Hematopoietic multipotent progenitor cell (in vitro differentiated cells): ENCODE measurements at places on chromosomes 12 and 14.
A peak's percentile ranks its signal among the peaks of the same experiment; 100 is the strongest.

GRCh38 chr12:128813392-128813791 lies 10.4 kb downstream of the SLC15A4 start:
- no peak for DNase-seq

- DNase-seq: no peak
Observed at GRCh38 chr14:89481196-89481595, 64.2 kb upstream of the FOXN3 start.

DNA sequence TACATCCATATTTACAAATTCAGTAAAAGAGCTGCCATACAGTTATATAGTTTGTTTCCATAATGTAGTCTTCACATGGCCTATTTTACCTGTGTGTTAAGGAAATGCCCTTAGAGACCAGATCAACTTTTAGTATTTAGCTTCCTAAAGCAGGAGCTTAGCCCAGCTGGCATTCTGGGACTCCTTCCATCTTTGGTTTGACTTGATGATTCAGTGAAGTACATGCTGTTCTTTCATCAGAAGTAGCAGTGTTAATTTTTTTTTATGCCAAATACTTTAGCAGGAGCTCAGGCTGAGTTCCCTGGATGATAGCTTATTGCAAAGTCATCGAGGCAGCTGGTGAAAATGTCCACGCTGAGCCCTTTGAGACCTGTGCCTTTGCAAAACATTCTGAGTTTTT lies 101.0 kb downstream of the FOXG1 start:
- DNase-seq: no peak

- DNase-seq: no peak
Observed at GRCh38 chr14:69387311-69387710, 10.8 kb downstream of the ERH start.

- DNase-seq: no peak
Observed at GRCh38 chr14:99889268-99889667, 96.1 kb downstream of the EML1 start.

DNA sequence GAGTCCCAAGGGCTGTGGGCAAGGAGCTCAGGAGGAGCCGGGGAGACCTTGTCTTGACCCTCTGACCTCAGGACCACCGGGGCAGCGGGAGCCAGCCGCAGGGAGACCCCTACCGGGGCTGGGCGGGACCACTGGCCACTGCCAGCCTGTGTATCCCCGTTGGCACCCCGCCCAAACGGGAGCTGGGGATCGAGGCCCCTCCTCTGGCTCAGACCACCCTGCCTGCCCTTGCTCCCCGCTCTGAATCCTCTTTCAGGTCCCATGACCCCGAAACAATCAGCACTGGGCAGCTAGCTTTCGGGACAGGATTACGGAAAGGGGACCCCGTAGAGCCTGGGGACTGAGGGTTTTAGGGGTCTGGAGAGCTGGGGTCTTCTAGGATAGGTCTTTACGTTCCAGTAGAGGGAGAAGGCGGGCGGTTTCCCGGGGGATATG lies 1.3 kb downstream of the GLI1 start:
- DNase-seq: no peak

DNA sequence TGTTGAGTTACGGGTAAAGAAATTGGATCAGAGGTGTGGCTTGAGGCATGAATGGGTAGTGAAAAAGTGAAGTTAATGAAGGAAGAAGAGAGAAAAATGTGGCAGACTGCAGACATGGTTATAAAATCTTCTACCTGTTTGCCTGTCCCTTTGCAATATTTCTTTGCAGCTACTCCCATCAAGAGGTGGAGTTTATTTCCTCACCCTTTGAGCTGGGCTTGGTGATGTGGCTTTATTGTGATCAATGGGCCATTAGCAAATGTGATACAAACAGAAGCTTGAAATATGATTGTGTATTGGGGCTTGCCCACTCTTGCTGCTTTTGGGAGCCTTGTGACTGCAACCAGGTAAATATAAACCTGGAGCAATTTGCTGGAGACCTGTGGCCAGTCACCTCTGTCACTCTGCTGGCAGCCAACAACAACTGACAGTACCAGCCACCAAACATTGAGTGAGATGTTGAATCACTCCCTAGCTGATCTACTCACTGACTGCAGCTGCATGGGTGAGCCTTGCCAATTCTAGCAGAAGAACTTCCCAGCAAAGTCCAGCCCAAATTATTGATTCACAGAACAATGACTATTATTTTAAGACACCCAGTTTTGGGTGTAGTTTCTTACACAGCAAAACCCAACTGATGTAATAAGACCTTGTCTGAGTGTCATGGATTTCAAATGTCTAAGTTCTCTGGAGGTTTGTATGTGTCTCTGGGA lies 151.0 kb upstream of the ATP2B1 start:
- DNase-seq: no peak

GRCh38 chr12:101885912-101886561 lies 8.7 kb downstream of the DRAM1 start:
- no peak for DNase-seq

DNA sequence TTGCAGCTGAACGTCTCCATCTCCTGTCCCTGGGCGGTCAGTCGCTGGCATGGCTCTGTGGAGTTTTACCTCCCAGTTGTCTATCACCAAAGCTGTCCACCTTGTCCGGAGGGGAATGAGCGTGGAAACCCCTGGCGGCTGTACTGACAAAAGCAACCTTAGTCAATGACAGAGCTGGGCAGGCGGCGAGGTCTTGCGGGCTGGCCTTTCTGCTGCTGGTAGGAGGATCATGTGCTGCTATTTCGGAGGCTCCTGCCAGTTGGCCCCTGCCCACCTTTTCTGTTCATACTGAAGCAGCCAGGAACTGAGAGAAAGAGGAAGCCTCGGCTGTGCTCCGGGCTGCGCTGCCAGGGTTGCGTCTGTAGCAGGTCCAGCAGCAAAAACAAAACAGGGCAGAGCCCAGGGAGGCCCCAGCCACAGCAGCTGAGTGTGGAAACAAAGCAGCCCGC lies 57.7 kb downstream of the HMGA2 start:
- peak; percentile 89 for DNase-seq

- DNase-seq: no peak
Observed at GRCh38 chr14:47366006-47366405, 309.4 kb downstream of the MDGA2 start.

GRCh38 chr12:125889742-125890141 lies 824.5 kb downstream of the AACS start:
- no peak for DNase-seq

DNA sequence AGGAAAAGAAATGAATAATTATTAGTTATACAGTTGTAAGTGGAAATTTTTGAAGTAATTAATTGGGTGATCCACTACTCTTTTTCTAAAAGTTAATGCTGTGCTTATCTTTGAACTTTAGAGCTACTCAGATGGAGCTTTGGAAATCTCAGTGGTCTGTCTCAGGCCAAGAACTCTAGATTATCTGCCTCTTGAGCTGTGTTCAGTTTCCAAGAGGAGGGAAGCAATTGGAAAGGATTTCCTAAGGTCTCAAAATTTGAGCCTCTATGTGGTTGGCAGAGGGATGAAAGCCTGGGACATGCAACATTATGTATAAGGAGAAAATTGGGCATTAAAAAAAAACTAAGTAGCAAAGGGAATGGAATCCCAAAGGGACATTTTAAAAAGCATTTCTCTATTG lies 334.0 kb upstream of the PRICKLE1 start:
- DNase-seq: no peak

DNA sequence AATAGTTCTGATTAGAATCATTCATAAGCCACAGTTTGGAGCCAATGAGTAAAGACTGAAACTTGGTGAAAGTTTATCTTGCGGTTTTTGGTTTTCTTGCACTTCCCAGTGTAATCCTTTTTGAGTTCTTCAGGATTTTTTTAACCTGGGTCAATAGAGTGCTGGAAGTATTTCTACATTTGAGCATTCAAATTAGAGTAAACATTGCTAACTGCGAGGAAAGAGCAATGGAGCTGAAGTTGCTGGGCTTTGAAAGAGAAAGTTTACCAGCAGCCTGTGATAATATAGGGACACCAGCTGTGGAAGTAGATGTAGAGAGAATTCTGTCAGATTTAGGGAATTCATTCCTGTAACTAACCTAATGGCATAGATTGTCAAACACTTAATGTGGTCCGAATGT lies 30.3 kb downstream of the ANO6 start:
- no peak for DNase-seq

GRCh38 chr12:22272335-22273151 lies 62.0 kb downstream of the ST8SIA1 start:
- no peak for DNase-seq

DNA sequence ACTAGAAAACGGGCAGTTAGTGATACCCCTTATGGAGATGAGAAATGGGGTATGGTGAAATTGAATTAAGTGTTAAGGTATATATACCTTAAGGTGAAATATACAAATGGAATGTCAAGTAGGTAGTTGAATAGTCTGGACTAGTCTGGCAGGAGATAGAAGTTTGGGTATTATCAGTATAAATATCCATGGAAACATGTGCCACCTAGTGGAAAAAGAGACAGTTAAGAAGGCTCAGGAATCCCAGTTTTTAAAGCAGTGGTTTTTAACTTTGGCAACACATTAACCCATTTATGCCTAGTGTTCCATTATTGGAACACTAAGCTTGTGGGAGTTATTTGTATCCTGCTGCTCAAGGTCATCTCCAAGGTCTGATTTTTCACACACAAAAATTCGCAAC lies 38.6 kb upstream of the TPH2 start:
- no peak for DNase-seq

- no peak for DNase-seq
Observed at GRCh38 chr14:40909906-40910305, 696.8 kb upstream of the LRFN5 start.

DNA sequence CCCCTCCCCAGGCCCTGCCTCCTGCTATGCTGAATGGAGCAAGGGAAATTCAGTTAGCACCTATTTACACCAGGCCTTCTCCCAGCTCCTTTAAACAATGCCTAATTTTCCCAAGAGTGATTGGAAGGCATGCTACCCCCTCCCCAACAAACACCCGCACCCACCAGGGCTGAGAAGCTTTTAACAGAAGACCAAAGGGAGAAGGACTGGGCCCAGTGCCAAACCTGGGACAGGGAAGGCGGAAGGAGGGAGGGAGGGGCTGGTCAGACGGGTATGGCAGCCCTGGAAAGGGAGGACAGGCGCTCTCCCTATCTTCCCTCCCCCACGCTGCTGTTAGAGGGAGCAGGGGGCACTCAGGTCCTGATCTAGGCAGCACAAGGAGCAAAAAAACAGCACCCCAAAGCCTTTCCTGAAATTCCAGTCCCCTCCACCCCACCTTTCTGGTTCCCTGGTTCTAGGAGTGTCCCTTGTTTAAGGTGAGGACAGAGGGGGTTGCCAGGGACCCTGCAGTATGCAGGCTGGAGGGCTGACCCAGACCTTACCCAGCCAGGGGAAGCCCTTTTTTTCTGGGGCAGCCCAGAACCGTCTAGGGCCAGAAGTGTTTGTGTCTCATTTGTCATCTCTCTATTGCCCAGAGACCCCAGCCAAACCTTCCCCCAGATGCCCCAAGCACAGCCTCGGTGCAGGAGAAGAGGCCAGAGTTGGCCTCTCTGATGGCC lies 2.4 kb upstream of the KRT8 start:
- no peak for DNase-seq

- no peak for DNase-seq
Observed at GRCh38 chr12:120118321-120119061, 1.9 kb upstream of the RAB35 start.

DNA sequence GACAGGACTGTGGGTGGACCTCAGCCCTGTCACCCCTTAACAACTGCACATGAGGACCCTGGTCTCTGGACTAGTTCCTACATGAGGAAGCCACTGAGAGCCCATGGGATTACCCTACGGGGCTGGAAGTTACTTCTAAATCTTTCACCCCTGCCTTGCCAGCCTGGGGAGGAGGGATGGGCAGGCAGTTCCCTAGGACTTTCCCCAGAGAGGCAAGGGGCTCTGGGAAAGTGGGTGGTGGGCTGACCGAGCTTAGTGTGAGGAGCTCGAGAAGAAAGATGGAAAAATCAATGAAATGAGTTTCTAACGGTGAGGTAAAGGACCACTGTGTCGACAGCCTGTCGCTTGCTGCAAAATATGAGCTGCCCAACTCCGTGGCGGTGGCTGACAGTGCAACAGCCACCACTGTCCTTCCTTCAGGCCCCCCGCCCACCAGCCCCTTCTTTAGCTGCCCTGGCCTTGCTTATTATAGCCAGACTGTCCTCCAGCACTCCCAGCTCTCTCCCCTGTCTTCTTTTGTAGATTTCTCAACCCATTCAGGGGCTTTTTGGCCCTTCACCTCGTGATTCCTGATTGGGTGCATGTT lies 5.0 kb downstream of the ZFHX2 start:
- DNase-seq: no peak

DNA sequence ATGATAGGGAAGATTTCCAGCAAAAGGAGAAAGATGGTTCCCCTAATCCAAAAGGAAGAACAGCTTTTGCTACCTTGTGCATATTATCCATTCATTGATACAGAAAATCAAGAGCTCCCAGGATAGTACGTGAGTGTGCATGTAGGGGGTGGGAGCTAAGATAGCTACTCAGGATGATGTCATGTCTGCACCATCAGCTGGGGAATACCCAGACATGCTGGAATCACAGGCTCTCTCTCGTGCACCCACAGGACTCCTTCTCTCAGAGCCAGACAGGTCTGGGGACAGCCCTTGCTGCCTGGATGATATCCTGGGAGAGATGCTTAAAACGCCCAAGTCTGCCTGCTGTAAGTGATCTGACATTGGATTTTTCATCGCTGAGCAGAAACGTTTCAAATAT lies 38.9 kb downstream of the FOXN3 start:
- no peak for DNase-seq

- DNase-seq: no peak
Observed at GRCh38 chr12:2507814-2508213, 287.0 kb upstream of the FKBP4 start.

GRCh38 chr12:106220536-106220935 lies 27.3 kb downstream of the CKAP4 start:
- no peak for DNase-seq

GRCh38 chr12:78622529-78623195 lies 241.9 kb upstream of the SYT1 start:
- DNase-seq: no peak

- DNase-seq: no peak
Observed at GRCh38 chr12:91419809-91420208, 237.2 kb upstream of the DCN start.

- no peak for DNase-seq
Observed at GRCh38 chr12:31323391-31324115, 2.4 kb downstream of the SINHCAF start.

GRCh38 chr14:64865109-64865508 lies 14.6 kb downstream of the SPTB start:
- no peak for DNase-seq
